Choroid plexus epithelial cell (primary cell): ENCODE measurements at places on chromosomes 7 and 10.

DNA sequence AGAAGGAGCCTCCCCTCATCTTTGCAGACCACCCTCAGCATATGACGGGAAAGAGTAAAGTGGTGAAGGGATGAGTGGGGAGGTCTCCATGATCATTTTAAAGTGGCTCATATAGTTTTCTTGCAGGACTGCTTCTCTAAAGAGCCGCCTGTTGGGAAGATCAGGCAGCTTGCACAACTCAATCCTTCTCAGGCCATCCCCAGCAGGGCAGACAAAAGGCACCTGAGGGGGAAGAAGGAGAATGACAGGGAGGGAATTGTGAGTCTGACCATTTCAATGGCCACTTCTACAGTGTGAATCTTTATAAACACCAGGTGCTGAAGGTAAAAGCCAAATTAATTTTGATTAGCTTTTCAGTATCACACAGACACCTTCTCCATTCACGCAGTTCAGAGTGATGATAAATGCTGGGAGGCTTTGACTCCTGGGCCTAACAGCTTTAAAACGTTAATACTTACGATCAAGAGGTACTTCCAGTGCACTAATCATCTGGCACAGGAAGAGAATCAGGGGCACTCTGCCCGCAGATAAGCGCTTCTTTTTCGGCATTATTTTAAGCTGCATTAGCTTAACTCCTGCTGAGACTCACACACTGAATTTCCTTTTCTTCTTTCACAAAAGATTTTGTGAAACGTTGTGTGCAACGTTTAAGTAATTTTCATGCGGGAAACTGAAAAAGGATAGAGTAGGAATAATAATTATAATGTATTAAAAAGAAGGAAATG lies 109.5 kb upstream of the LAMB4 start:
- DNase-seq, result no peak

DNA sequence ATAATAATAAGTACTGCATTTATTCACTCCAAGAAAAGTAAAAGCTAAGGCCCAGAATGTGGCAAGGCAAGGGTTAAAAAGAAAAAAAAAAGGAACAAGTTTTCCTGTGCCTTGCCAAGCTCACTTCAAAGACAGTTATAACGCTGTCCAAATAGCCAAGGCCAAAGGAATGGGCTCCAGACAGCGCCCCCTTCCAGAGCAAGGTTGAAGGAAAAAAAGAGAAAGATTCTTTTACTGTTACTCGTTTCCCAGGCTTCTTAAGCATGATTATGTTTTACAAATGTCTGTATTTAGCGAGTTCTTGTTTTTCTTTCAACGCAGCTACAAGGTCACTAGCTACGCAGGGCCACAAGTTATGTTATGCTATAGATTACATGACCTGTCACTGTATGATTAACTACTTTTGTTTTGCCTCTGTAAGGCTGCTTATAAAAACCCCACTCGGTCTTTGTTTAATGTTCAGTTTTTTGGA lies 9.1 kb upstream of the EIF4H start:
- DNase-seq, result peak; percentile 62

DNA sequence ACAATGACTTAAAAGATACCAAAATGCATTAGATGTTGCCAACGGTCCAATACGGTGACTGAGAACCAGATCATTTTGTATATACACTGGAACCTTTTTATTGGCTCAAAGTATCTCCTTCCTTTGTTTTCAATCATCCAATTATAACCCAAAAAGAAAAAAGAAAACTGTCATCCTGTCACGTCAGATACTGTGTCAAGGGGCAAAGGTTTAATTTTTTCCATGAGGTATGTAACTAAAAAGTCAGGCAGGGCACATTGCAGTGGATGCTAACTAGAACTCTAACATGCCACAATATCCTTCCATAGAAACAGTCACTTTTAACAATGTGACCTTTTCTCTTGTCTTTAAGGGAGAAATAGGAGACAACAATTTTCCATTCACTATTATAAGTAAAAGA lies 267.6 kb upstream of the NEBL start:
- no peak for DNase-seq

DNA sequence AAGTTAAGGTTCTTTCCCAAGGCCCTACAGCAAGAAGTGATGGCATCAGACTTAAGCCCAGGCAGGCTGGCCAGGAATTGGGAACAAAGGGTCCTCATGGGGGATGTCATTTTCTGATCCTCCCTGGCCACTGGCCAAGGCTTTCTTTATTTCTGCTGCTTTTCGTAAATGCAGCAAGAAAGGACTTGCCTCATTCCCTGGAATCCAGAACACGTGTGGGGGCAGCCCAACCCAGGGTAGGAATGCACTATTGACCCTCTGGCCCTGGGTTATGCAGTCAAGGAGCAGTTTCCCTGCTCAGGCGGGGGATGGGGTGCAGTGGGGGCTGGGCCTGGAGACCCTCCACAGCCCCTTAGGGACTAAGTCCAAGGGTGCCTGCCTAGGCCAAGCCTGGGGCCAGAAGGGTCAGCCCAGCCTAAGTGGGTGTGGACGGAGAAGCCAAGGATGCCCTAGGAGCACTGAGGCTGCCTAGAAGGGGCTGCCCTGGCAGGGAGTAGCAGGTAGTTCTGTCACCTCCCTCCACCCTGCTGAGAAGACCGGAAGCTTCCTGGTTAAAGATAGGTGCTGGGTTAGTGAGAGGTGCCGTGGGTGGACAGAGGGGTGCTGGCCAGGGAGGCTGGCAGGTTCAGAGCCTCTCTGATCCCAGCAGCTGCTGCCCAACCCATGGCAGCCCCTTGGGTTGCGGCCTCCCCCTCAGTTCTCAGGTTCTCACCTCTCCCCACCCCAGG lies 179.2 kb downstream of the SH3PXD2A start:
- peak; percentile 54 for DNase-seq

DNA sequence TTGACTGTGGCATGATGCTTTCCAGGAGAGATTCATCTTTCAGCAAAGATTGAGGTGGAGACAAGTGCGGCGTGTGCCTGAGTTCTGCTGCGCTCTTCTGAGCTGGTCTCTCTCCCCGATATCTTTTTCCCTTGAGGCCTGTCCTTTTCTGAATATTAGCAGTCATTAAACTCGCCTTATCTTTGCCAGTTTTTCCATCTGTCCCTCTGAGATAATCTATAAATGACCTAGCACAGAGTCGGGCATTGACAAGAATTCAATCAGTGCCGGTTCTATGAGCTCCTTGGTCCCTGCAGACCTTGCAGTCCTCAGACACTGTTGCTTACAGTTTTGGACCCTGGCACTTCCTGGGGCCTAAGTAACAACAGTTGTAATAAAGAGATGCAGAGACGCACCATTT lies 89.7 kb upstream of the IKZF1 start:
- no peak for DNase-seq

- no peak for DNase-seq
Observed at GRCh38 chr10:22980822-22981221, 53.0 kb downstream of the ARMC3 start.

- peak; percentile 85 for DNase-seq
Observed at GRCh38 chr7:158407581-158408317, 179.9 kb downstream of the PTPRN2 start.

- DNase-seq, result no peak
Observed at GRCh38 chr10:21403256-21404015, 122.0 kb downstream of the SKIDA1 start.

DNA sequence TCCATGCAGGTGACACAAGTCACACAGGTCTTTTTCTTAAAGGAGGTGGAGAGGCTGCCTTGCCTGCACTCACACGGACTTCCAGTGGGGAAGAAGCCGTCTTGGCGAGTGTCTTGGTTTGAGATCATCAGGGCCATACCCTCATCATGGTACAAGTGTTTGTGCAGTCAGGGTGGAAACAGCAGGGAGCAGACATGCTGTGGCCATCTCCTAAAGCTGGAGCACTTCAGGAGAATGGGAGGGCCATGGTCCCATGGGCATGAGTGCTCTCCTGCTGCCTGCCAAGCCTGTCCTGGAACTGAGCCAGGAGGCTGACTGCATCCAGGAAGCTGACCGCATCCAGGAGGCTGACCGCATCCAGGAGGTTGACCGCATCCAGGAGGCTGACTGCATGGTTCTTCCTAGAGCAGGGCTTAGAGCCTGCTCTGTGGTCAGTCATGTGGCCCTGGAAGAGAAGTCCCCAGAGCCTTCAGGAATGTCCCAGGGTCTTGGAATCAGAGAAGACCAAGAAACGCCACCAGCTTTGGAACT lies 98.4 kb downstream of the ADARB2 start:
- no peak for DNase-seq

- DNase-seq, result peak; percentile 31
Observed at GRCh38 chr10:14560274-14560673, 214.4 kb downstream of the FAM107B start.

- no peak for DNase-seq
Observed at GRCh38 chr10:88437411-88437810, 145.7 kb downstream of the RNLS start.
